Heart left ventricle (tissue), 16 donors: ENCODE measurements at places on chromosomes 4 and X.
A peak's percentile ranks its signal among the peaks of the same experiment; 100 is the strongest.

GRCh38 chr4:74329307-74329706 is 21.0 kb downstream of the EPGN start:
- no peak for DNase-seq

DNA sequence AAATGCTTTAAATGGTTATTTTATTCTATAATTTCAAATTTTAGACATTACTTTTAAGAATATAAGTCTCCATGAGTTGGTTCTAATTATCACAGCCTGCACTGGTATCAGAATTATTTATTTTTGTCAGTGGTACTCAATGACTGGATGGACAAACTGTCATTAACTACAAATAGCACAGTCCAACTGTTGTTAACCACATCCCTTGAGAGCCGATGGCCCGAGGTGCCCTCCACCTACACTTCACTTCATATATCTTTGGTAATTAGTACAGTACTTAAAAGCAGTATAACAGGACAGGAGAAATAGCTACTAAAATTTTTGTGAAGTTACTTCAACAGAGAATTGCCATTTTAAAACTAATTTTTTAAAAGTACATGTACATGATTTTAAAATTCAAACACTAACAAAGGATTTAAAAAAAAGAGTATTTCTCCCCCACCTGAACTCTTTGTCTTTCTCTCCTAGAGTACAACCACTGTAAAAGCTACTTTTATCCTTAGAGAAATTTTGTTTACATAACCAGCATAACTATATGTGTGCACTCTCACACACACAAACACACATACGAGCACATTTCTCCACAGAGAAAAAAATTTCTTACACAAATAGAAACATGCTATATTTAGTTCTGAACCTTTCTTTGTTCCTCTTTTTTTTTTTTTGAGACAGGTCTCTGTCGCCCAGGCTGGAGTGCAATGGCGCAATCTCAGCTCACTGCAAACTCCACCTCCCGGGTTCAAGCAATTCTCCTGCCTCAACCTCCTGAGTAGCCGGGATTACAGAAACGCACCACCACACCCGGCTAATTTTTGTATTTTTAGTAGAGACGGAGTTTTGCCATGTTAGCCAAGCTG is 6.5 kb downstream of the TIFA start:
- DNase-seq = no peak

- DNase-seq = no peak
Measured at GRCh38 chr4:77473509-77473908, 132.1 kb upstream of the CXCL13 start.

DNA sequence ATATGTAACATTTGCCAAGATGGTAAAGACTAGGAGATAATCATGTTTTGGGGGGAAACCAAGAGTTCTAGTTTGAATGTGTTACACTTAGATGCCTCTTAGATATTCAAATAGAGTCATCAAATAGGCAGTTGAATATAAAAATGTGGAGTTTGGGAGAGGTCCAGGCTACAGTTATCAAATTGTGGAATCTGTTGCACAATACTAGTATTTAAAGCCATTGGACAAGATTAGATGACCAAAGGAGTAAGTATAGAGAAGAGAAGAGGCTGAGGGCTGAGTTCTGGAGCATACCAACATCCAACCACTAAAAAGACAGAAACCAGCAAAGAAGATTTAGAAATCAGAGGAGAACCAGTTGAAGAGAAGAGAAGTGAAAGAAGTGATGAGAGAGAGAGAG is 72.7 kb downstream of the NAA11 start:
- no peak for DNase-seq

- no peak for DNase-seq
Measured at GRCh38 chr4:27018076-27018475, 157.4 kb downstream of the STIM2 start.

DNA sequence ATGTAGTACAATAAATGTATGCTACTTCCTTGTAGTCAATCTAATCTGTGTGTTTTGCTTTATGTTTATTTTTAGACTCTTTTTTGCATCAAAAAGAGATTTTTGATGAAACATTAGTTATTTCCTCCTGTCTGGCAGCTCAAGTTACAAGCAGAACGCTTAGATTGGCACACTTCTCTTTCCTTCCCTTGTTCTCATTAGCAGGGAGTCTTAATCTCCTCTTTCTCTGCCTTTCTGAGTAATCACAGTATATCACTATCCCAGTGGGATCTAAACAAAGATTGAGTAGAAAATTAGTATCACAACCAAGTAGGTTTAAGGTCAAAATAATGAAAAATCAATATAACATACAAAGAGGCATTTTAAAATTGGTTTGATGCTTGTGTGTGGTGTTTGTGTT is 1192.6 kb downstream of the C4orf33 start:
- no peak for DNase-seq

GRCh38 chrX:51151734-51152133 is 180.9 kb upstream of the NUDT10 start:
- DNase-seq = no peak

DNA sequence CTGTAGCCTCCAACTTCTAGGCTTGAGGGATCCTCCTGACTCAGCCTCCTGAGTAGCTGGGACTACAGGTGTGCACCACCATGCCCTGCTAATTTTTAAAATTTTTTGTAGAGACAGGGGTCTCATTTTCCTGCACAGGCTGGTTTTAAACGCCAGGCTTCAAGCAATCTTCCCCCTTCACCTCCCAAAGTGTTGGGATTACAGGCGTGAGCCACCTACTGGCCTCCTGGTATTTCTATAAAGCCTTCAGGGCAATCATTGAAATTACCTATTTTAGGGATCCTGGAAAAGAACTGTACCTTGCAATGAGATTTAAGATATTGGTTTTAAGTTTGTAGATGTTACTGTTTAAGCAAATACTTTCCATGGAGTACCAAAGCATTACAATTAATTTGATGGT is 13.5 kb upstream of the PLS3 start:
- DNase-seq = no peak

DNA sequence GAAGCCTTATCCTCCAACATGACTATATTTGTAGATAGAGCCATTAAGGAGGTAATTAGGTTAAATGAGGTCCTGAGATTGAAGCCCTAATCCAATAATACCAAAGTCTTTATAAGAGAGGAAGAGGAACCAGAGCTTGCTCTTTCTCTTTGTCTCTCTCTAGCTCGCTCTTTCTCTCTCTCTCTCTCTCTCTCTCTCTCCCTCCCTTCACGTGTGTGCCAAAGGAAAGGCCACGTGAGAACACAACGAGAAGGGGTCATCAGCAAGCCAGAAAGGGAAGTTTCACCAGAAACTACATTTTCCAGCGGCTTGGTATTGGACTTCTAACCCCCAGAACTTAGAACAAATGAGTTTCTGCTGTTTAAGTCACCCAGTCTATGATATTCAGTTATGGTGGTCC is 1540.5 kb downstream of the C4orf33 start:
- DNase-seq = no peak

- no peak for DNase-seq
Measured at GRCh38 chr4:56060036-56060435, 111.3 kb downstream of the CEP135 start.

DNA sequence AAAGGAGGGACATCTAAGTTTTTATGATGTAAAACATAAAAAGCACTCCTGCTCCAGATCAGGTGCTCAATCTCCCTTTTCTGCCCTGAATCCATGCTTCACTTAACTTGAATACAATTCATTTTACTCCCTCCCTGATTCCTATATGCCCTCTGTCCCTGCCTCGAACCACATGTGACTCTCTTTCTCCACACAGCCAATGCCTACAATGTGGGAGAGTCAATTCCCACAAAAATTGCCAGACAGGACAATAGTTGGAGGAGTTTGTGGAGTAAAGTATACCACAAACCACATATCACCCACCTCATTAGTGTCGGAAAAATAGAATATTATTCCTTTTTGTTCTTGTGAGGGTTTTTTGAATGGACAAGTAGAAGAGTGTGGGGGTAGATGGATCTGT is 9.7 kb downstream of the AMMECR1 start:
- no peak for DNase-seq

DNA sequence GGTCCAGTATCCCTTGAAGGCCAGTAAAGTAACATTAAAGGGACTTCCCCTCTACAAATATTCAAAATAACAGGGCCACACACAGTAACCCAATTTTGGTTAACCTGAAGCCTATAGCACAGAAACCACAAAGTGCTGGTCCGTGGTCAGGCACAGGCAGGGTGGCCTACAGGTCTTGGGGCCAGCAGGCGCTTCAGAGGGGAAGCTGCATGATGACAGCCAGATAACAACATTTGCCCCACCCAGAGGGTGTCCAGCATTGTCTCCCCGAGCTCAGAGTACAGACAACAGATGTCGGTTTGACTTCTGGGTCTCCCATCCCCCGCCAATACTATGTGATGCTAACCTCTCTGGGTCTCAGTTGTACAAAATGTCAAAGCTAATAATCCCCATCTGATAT is 51.1 kb downstream of the SH3KBP1 start:
- no peak for DNase-seq

- DNase-seq = no peak
Measured at GRCh38 chr4:43394976-43395375, 502.5 kb downstream of the GRXCR1 start.

DNA sequence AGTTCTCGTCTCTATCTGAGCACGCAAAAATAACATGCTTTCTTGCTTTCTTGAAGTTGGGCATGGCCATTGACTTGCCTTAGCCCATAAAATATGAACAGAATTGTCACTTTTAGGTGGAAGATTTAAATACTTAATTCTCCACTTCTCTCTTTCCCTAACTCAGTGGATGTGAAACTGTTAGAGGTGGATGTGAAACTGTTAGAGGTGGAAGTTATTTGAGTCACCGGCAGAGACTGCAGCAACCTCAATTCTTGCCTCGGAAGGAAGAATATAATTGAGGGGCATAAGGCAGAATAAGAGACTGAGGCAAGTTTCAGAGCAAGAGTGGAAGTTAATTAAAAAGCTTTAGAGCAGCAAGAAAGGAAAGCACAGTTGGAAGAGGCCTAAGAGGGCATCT is 2.8 kb upstream of the PARM1 start:
- no peak for DNase-seq

DNA sequence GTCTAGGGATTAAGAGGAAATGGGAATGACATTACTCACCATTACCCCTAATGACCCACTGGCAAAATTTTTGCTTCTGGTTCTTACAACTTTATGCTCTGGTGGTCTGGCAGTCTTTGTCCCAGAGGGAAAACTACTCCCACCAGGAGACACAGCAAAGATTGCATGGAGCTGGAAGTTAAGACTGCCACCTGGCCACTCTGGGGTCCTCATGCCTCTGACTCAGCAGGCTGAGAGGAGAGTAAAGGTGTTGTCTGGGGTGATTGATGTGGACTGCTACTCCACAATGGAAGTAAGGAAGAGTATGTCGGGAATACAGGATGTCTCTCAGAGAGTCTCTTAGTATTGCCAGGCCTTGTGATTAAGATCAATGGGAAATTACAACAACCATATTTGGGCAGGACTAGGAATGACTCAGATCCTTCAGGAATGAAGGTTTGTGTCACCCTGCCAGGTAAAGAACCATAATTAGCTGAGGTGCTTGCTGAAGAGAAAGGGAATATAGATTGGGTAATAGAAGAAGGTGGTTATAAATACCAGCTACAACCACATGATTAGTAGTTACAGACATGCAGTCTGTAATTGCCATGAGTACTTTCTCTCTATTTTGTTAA is 215.5 kb downstream of the GPAT3 start:
- DNase-seq = no peak

DNA sequence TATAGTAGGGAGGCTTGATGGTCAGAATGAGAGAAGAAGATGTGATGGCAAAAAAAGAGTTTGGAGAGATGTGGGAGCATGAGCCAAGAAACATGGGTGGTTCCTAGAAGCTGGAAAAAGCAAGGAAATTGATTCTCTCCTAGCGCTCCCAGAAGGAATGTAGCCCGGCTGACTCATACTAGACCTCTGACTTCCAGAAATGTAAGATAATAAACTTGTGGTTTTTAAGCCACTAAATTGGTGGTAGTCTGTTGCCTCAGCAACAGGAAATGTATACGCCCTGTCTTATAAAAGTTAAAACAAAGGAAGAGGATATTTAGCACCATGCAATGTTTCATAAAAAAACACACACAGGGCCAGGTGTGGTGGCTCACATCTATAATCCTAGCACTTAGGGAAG is 182.7 kb upstream of the PCDH7 start:
- no peak for DNase-seq

DNA sequence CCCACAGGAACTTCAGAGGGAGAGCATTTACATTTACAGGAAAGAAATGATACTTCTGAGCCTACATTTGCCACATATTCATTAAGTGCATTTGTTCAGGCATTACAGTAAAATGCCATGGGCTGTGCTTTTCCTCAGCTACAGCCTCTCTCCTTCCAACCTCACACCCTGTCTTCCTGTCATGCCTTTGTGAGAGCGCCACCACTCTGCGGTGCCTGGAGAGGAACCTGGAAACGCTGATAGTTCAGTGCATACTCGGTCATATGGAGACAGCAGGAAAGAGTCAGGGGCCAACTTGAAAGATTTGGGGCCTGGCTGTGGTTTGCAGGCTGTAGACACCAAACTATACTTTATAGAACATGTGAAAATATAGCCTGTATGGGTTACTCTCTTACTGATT is 40.5 kb downstream of the NFKB1 start:
- no peak for DNase-seq

DNA sequence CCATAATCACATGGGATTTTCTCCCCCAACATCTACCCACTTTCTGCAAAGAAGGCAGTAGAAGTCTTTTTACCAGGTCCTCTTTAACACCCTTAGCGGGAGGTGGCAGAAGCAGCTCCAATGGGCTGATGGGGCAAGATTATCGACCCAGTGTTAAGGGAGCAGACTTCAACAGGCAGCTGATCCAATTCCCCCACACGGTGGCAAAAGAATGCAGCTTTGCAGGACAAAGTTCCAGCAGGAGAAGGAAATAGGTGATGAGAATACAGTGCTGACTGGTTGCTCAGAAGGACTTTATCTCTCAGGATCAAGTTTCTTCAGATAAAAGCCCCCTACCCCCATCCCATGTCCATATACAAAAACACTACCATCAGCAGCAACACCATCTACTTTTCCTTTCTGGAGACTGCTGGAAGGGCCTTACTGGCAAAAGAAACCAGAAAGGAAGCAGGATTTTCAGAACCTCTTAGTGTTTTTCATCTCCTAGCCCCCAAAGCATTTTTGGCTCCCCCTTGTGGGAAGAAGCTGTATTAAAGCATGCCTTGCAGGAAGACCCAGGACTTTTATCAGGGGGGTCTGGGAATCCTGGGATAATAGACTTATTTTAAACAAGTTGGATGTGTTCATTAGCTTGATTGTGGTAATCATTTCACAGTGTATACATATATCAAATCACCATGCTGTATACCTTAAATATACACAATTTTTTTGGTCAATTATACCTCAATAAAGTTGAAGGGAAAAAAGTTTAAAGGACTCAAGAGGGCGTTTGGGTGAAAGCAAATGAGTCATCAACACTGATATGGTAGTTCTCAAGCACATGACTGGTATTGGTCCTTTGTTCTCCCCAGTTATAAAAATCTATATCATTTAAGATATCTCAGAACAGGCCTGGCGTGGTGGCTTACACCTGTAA is 146.4 kb downstream of the GPC3 start:
- DNase-seq = no peak

- DNase-seq = peak; percentile 15
Measured at GRCh38 chrX:133335027-133335426, 80.3 kb downstream of the GPC4 start.
